Activated CD8-positive, alpha-beta memory T cell treated with anti-CD3 and anti-CD28 coated beads, Interleukin-2, amount 10 ng/mL, durations not matched to agents 7 days and 5 days (primary cell): ENCODE measurements at places on chromosomes 3 and 15.
A peak's percentile ranks its signal among the peaks of the same experiment; 100 is the strongest.

- DNase-seq: no peak
These were observed 925.9 kb downstream of the IGSF11 start for GRCh38 chr3:118108769-118109168.

GRCh38 chr15:77023576-77024272 lies 28.8 kb downstream of the PSTPIP1 start:
- peak; percentile 65 for DNase-seq

- peak; percentile 48 for DNase-seq
These were observed 85.5 kb downstream of the LIPC start for GRCh38 chr15:58517252-58517681.

- DNase-seq: no peak
These were observed 192.3 kb upstream of the BCHE start for GRCh38 chr3:166029507-166029906.

DNA sequence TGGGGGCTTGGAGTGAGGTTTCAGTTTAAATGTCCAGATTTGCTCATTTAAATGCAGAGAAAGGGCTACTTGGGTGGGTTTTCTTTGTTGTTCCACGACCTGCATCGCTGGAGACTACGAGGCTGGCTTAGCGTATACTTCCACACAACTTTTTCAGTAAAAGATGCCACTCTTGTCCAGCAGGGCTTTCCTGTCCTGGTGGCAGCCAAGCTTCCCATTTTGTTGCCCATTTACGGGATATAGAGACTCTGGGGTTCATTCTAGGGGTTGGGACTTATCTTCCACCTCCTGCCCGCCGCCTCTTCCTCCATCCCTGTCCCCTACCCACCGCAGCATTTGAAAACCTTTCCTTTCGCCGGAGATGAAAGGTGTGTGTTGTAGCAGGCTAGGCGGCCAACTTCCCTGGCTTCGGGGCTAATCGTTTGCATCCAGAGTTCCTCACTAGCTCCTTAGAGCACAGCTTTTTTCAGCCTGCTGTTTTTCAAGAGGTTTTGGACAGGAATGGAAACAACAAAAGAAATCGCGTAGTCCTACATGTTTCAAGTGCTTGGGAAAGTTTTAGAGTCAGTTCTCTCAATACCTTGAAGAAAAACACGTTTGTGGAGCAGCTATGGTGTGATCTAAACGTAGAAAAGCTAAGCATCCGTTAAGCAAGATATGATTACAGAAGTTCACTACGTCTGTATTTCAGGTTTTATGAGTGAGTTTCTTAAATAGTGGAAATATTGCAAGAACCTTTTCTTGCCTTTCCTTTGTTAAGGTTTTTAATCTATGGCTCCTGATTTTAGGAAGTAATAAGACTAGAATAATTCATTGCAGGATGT lies 843 bp downstream of the CHRNA5 start:
- DNase-seq: no peak

GRCh38 chr15:82928711-82929110 lies 23.8 kb downstream of the HOMER2 start:
- no peak for DNase-seq

DNA sequence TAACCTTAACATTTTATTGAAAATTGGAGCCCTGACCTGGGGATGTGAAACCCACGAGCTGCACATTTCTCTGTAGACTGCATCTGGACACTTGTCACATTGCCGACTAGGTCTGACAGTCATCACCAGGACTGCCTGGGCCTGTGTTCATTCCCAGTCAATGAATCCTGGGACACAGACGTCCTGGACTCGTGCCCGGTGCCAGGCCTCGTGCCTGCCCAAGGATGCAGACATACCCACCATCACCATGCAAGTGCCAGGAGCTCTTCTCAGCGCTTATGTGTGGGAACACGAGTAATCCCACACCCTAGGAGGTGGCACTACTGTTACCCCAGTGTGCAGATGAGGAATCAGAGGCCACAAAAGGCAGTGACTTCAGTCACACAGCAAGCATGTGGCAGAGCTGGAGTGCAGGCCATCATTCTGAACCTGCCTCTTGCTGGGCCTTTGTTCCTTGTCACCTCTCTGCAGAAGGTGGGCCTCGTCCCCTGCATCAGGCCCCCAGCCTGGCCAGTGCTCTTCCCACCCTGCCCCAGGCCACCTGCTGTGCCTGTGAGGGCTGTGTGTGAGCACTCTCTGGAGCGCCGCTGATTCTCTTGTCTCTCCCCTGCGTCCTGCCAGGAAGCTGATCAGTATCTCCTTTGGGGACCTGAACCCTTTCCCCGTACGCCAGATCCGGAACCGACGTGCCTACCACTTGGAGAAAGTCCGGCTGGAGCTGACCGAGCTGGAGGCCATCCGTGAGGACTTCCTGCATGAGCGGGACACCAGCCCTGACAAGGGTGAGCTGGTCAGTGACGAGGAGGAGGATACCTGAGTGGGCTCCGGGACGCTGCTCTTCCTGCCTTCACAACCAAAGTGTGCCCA lies 58.5 kb downstream of the ADAMTS7 start:
- no peak for DNase-seq

DNA sequence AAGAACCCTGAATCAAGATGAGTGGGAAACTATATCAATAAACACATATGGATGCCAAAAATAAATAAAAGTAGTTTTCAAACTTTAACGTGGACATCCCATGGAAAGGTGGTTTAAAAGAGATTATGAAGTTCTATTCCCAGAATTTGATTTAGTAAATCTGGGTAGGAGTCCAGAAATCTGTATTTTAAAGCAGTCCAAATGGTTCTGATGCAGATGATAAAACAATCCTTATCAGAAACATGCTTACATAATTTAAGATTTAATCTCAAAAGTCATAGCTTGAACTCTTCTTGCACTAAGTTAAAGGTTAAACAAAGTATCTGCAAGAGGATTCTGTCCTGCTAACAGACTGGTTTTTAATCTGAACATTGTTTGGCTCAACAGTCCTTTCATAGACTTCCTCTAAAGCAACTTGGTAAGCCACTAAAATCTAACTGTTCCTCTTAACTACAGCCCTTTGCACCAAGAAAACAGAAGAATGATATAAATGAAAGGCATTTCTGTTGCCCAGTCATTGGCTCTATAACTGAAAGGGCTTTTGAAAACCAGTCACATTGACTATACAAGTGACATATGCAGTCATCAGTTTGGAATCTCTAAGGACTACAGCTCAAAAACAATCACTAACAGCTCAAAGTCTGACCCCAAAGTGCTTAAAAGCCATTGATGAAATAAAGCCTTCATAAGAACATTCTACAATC lies 23.4 kb upstream of the MAP4 start:
- DNase-seq: no peak

GRCh38 chr3:17115186-17115585 lies 230.4 kb downstream of the PLCL2 start:
- DNase-seq: no peak

GRCh38 chr3:114336857-114337256 lies 43.0 kb downstream of the TIGIT start:
- no peak for DNase-seq

- DNase-seq: no peak
These were observed 963.7 kb downstream of the PLOD2 start for GRCh38 chr3:145197051-145197820.

- DNase-seq: no peak
These were observed 28.6 kb upstream of the CLSTN2 start for GRCh38 chr3:139906418-139906817.

- DNase-seq: no peak
These were observed 67.6 kb downstream of the NOX5 start for GRCh38 chr15:69082021-69082502.

- DNase-seq: no peak
These were observed 114.6 kb downstream of the NFKBIZ start for GRCh38 chr3:101963902-101964362.

GRCh38 chr3:119856695-119857094 lies 74.8 kb downstream of the NR1I2 start:
- no peak for DNase-seq

- DNase-seq: peak; percentile 91
These were observed 6.3 kb upstream of the PKM start for GRCh38 chr15:72237029-72237852.

DNA sequence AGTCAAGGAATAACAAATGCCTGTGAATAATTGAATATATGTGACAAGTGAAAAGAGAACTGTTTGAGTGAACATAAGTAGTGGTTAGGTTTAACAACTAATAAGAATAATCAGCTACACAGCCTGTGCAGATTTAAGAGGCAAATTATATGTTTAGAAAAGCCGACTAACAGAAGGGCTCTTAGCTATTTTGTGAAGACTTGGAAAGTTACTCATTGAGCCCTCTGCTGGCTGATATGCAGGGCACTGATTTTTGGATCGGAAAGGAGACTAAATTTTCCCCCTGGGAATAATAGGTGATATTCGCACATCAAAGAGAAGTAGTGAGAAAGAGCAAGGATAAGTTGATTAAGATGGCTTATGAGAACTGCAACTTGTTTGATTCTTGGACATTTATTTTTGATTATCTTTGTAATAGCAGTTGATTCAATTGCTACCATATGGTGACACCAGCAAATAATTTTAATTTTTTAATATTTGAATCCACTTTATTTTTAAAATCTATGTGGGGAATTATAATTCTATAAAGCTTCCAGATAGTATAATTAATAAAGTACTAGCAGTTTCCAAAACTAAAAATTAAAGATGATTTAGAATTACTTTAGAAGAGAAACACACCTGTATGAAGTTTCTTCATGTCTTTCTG lies 156.2 kb downstream of the NLGN1 start:
- no peak for DNase-seq
